ENCODE measurements at places on chromosomes 1 and 21.

DNA sequence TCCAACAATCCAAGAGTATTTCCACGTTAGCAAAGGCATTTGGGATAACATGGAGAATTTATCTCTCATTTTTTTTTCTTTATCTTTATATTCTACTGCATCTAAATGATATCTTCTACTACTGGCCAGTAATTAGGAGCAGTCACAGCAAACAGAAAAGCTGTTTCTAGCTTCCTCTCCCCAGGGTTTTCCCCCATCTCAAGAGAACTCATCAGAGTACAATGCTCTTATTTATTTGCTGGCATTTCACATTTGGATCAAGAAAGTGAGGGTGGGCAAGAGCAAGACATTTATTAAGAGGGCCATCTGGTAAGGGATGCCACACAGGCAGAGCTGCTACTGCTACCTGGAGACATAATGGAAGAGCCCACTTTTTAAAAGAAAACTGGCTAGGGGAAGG is 368.2 kb downstream of the USH2A start:
- no peak for DNase-seq

- no peak for DNase-seq
These were observed 4.6 kb upstream of the C1orf87 start for GRCh38 chr1:60078182-60078581.

- DNase-seq, result no peak
These were observed 213.5 kb downstream of the LYPLAL1 start for GRCh38 chr1:219387211-219387610.

GRCh38 chr1:17397910-17398695 is 26.1 kb downstream of the PADI6 start:
- no peak for DNase-seq

- DNase-seq, result no peak
These were observed 11.5 kb upstream of the LRRC8B start for GRCh38 chr1:89512996-89513720.

DNA sequence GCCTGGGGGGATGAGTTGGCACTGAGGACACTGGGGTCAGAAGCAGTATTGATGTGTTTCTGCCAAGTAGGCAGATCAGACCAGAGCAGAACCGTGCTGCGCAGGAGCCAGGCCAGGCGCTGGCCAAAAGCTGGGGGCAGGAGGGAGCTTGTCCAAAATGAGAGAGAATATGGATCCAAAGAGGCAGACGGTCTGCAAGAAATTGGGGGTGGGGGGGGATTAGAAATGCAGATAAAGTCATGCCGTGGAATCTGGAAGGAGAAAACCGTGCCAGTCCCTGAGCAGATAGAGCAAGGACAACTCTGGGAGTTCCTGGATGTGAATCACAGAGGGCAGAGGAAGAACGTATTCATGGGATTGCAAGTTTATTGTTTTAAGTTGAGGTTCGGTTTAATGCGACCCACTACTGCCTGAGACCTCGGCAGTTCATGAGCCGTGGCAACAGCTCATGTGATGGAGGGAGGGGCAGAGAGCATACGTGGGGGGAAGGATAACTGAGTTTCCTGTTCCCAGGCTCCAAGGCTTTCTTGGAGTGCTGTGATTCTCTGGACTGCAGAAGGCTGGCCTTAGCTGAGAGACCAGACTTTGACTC is 224.0 kb downstream of the FGGY start:
- no peak for DNase-seq
